GM12878 (cell line): ENCODE measurements at places on chromosomes 3 and 15. TPM values are rescaled to one million over a fixed set of nuclear protein-coding genes. Genes with fewer than 3 reads are reported as not detected.

Gene GPR156
- not detected in 2 replicates for polyA plus RNA-seq

DNA sequence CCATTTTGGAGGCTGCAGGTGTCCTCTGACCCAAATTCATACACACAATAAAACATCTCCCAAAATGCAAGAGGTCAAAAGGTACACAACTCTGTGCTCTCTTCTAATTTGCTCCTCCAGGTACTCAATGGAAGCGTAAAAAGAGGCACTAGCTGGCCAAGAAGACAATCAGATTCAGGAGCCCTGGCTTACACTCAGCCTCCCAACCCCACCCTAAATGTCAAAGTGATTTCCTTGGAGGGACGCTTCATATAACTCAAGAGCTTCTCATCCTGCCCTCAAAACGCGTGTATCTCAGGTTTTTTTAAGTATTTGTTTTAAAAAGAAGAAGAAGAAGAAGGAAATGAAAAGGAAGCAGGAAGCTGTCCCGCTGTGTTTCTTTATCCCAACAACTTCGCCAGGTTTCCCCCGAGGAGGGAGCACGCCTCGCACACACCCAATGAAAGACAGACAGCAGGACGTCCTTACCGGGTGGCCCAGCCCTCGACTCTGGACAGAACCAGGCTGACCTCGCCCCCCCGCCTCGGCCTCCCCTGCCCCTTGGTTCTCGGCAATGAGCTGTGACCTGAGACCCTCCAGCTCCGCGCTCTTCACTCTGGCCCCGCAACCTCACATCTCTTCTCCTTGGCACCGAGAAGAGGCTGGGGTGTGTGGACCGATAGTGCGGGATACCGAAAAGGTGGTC lies 620.7 kb upstream of the ZNF385D start:
- no peak for DNase-seq

DNA sequence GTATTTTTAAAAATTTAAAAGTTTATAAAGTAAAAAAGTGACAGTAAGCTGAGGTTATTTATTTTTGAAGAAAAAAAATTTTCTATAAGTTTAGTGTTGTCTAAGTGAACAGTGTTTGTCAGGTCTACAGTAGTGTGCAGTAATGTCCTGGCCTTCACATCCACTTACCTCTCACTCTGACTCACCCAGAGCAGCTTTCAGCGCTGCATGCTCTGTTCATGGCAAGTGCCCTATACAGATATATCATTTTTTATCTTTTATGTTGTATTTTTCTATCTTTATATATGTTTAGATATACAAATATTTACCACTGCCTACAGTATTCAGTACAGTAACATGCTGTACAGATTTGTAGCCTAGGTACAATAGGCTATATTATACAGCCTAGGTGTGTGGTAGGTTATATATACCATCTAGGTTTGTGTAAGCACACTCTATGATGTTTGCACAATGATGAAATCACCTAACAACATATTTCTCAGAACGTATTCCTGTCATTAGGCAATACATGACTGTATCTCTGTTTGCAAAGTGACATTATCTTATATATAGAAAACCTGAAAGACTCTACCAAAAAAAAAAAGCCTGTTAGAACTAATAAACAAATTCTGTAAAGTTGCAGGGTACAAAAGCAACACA lies 75.9 kb upstream of the TMC3 start:
- DNase-seq: no peak

DNA sequence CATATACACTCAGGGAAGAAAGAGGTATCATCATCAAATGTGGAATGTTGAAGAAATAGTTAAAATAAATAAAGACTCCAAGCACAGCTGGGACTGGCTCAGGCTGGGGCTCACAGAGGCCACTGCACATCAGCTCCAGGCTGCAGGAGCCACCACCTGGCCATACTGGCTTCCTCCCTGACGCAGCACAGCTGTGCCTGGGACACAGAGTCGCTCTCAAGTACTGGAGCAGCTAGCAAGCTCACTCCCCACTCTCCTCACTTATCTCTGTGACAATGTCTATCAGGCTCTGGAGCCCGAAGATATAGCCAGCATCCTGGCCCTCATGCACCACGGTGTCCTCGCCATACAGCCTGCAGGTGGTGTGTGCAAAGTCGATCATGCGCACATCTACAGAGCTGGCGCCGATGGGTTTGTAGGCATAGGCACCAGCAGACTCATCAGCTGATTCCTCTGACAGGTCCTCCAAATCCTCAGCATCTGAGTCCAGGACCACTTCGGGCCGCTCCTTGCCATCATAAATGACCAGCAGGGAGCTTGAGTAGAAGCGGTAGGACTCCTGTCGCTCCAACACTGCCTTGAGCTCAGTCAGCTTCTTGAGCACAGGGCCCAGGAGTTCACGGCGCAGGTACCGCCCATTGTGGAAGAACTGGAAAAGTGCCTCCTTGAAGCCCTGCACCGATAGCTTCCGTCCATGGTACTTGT lies 2.5 kb upstream of the NCKIPSD start:
- no peak for DNase-seq

- no peak for DNase-seq
Measured at GRCh38 chr15:45333550-45333949, 44.8 kb downstream of the GATM start.
